ENCODE measurements at places on chromosomes 2 and 18. TPM values are rescaled to one million over a fixed set of nuclear protein-coding genes. Genes with fewer than 3 reads are reported as not detected.

DNA sequence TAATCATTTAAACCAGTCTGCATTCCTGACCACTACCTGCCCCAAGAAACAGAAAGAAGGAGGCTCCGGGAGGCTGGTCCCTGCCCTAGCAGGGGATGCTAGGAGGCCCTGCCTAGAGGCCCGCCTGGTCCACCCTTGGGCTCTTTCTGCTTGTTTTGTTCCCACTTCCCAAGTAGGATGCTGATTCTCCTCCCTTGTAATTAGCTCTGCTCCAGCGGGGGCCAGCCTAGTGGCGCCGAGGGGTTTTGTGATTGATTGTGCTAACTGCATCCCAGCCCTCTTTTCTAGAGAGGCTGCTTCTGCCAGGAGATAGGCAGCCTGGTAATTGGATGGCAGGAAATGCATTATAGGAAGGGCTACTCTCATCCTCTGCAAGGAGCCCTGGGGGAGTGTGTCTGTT is 220.0 kb downstream of the LOXHD1 start:
- DNase-seq, result no peak

GRCh38 chr18:45891806-45892205 is 66.3 kb downstream of the SIGLEC15 start:
- DNase-seq, result no peak

GRCh38 chr2:197309691-197310231 is 819 bp downstream of the ANKRD44 start:
- no peak for DNase-seq

- no peak for DNase-seq
These were observed 338.3 kb downstream of the GULP1 start for GRCh38 chr2:188629753-188630527.

DNA sequence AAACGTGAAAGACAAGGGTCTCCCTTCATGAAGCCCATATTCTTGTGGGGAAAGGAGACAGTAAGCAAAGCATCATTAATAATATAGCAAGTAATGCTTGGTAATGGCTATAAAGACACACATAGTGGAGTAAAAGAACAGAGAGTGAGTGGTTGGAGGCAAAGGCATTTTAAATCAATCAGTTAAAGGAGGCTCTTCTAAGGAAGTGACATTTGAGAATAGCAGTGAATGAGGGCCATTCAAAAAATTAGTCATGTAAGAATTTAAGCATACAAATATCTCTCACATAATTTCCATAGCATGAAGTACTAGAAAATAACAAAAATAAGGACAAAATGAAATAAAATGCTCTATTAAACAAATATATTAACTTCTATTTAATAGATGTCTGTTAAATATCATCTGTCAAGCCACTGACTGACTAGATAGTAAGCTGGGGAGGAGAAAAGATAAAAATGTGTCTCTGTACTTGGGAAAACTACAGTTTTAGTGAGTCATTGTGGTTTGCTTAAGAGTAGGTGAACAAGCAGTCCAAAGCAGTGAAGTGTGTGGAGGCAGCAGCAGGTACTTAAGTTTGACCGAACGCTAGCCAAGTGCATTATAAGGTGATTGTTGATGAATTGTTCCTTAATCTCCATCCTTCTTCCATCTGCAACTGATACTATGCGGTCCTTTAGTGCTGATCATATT is 160.1 kb downstream of the PARD3B start:
- peak; percentile 74 for DNase-seq

- DNase-seq, result no peak
These were observed 180.0 kb upstream of the NXPH2 start for GRCh38 chr2:138960191-138960590.

- DNase-seq, result no peak
These were observed 39.9 kb upstream of the INHBB start for GRCh38 chr2:120305937-120306490.

DNA sequence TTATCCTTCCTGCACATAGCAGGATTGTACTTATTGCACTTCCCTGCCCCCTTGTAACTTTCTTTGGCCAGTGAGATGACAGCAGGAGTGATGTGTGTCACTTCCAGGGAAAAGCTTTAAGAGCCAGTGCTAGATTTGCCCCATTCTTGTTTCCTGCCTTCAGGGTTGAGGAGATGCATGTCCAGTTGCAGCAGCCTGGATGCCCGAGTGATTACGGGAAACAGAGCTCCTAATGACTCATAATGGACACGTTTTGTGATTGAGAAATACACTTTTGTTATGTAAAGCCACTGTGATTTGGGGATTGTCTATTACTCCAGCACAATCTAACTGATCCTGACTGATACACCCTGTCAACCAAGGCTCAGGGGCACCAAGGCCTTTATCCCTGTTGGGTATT is 5.0 kb upstream of the TET3 start:
- DNase-seq, result peak; percentile 74

- no peak for DNase-seq
These were observed 33.6 kb downstream of the GLI2 start for GRCh38 chr2:120769076-120769786.

DNA sequence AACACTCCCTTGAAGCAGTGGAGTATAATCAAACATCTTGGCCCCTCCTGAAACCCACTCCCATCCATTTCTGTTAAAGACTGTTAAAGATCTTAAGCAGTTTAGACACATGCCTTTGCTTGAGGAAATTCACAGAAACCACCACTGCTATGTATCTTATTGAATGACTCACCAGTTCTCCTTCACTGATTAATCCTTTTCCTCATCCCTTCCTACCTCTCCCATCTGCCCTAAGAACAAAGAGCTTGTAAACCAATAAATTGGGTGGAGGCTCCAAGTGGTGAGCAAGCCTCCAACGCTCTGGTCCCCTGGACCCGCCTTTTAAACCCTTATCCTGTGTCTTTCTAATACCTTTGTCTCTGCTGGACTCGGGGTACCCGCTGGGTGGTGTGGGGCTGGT is 746.1 kb downstream of the LRP1B start:
- peak; percentile 30 for DNase-seq

DNA sequence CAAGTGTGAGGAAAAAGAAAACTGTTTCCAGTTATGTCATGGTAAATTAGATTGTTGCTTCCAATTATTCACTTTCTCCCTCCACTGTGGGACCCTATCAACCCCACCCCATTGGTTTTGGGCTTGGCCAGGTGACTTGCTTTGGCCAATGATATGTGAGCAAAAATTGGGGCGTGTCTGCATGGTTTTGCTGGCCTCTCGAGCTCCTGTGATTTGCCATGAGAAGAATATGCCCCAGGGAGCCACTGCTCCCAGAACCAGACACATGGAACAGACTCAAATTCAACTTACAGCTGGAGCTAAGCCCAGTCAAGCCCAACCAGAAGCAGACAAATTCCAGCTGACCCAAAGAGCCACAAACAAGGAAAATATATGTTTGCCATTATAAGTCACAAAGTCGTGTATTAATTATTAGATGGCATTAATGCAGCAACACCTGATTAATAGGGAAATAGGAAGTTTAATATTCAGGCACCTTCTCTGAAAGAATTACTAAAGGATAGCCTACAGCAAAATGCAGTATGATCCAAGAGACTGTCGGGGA is 248.9 kb downstream of the ANAPC1 start:
- no peak for DNase-seq

GRCh38 chr2:22878121-22878520 is 506.9 kb upstream of the KLHL29 start:
- DNase-seq, result no peak

DNA sequence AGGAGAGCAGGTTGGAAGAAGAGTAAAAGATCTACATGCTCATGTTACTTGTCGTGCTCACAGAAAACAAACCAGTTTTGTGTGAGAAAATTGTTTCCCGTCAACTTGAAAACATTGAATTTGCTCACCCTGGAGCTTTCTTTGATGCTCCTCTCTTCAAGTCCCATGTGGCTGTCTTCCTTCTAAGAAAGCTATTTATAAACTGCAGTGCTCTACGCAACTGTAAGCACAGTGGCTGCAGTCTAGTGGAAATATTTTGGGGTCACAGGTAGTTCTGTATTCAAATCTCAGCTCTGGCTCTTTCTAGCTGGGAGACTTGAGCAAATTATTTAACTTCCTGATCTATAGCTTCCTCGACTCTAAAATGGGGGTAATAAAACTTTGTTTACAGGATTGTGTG is 211.8 kb downstream of the PLCL1 start:
- DNase-seq, result no peak

GRCh38 chr2:118994172-118994700 is 52.2 kb downstream of the MARCO start:
- DNase-seq, result no peak

GRCh38 chr2:217785544-217786045 is 217.2 kb downstream of the TNS1 start:
- DNase-seq, result no peak

GRCh38 chr18:44818668-44819403 is 138.1 kb downstream of the SETBP1 start:
- DNase-seq, result no peak

Gene UGT1A10
- not detected for total RNA-seq

Gene CFAP221
- not detected for total RNA-seq

Gene CPLX4
- not detected for total RNA-seq

Gene CTLA4
- total RNA-seq, result not detected

Gene INPP5D
- 1.8 TPM for total RNA-seq

Gene WDSUB1
- 5.4 TPM for total RNA-seq

Measured in epithelial cell of proximal tubule (primary cell).